ENCODE measurements at places on chromosomes 7 and 10.

DNA sequence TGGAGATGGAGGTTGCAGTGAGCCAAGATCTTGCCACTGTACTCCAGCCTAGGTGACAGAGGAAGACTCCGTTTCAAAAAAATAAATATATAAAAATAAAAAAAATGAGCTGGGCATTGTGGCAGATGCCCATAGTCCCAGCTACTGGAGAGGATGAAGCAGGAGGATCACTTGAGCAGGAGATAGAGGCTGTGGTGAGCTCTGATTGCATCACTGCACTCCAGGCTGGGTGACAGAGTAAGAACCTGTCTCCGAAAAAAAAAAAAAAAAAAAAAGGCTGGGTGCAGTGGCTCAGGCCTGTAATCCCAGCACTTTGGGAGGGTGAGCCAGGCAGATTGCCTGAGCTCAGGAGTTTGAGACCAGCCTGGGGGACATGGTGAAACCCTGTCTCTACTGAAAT lies 11.8 kb downstream of the ZNF487 start:
- no peak for DNase-seq

- DNase-seq, result no peak
Measured at GRCh38 chr7:47119261-47119865, 462.5 kb downstream of the TNS3 start.

DNA sequence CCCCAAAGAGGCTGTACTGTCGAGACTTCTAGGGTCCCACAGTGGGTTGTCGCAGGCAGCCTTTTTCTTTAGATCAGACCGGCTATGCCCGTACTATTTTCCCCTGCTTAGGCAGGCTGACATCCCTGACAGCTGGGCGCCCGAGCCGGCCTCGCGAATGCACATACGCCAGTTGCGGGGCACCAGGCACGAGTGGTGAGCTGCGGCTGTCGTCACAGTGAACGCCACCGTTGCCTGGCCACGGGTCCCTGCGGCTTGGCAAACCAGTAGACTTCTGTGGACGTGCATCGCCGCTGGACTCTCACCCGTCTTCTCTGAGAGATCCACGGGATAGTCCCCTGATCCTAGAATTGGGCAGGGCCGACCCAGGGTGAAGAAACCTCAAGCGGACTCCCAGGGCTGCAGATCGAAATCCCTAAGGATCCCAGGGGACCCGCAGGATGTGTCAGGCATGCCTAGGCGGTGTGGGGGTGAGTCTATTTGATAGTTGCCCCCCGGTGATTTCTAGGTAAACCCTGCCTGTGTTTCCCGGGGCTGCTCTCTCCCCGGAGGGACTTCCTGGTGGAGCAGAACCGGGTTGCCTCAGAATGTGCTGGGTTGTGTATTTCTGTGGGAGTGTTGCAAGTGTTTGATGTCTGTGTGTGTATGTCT lies 33.0 kb upstream of the ZNF273 start:
- DNase-seq, result no peak

- DNase-seq, result no peak
Measured at GRCh38 chr7:102059524-102059923, 227.1 kb upstream of the SH2B2 start.

- DNase-seq, result no peak
Measured at GRCh38 chr10:130558746-130559546, 422.8 kb downstream of the GLRX3 start.

DNA sequence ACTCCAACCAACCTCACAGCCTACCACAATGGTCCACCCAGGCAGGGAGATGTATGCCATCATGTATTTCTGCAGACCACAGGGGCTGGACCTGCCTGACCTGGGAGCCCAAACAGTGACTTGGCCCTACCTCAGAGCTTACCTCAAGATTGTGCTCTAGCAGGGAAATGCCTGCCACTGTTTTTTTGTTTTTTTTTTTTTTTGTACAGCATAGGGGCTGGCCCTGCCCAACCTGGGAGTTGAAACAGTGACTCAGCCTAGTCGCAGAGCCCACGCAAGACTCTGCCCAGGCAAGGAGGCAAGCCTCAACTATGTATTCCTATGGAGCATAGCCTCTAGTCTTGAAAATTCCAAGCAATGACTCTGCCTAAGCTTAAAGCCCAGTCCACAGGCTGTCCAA lies 39.3 kb upstream of the CDK6 start:
- DNase-seq, result no peak

GRCh38 chr10:44009891-44010632 lies 361.4 kb upstream of the ZNF32 start:
- DNase-seq, result no peak

GRCh38 chr10:77544617-77545016 lies 93.0 kb downstream of the KCNMA1 start:
- DNase-seq, result no peak

DNA sequence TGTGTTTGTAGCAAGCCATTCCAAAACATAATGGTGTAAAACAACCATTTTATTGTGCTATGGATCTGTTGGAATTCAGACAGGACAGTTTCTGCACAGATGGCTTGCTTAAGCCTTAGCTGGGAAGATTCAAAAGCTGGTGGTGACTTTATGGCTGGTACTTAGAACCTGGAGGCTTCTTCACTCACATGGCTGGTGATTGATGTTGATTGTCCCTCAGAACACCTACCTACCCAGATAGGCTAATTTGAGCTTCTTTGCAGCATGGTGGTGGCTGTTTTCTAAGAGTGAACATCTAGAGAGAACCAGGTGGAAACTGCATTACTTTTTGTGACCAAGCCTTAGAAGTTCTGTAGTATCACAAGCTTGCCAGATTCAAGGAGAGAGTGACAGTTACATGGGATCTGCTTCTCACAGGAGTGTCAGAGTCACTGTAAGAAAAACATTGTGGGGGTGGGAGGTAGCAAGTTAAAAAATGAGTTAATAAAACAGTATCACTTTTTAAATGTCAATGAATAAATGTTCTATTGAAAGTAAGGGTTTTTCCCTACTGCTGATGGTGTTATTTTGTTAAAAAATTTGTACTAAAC lies 7.1 kb downstream of the R3HCC1L start:
- DNase-seq, result no peak

- DNase-seq, result no peak
Measured at GRCh38 chr7:125195156-125195555, 265.5 kb upstream of the POT1 start.

DNA sequence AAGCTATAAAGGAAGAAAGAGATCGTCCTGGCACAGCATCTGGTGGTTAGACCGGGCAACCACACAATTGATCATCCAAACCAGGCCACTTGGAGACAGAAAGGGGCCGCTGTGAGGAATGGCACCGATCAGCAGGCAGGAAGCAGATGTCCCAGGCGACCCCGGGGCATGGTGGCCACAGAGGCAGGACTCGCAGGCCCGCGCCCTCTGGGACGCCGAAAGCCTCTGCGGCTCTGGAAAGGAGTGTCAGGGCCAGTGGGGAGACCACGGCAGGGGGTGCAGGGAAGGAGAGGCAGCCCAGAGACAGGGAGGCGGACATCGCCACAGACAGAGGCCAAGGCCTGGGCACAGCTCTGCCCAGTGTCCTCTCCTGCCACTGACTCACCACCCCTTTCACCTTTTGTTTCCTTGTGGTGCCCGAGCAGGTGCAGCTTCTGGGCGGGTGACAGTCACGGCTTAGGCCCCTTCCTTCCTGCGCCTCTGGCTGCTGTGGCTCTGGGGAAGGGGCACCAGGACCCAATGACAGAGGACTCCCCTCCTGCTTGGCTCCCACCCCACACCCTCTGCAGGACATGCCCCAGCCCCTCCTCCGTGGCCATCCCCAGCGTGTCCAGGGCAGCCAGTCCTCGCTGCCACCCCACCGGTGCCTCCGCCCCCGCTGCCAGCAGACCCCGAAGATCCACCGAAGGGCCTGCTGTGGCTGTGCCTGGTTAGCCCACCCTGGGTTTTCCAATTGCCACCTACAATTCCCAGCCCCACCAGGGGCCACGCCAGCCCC lies 10.9 kb downstream of the STK32C start:
- DNase-seq, result no peak

GRCh38 chr10:6162589-6163356 lies 40.0 kb upstream of the PFKFB3 start:
- DNase-seq, result no peak

DNA sequence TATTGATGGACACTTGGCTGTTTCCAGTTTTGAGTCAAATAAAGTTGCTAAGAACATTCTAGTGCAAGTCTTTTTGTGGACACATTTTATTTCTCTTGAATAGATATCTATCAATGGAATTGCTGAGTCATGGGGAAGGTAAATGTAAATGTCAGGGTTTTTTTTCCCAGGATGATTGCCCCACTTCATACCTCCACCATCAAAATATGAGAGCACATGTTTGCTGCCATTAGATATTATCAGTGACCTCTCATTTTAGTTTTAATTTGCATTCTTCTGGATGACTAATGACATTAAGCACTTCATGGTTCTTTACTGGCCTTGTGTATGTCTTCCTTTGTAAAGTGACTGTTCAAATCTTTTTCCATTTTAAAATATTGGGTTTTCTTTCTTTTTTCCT lies 45.7 kb downstream of the PAPSS2 start:
- DNase-seq, result no peak

GRCh38 chr10:53990799-53991238 lies 810.2 kb downstream of the PCDH15 start:
- DNase-seq, result no peak

DNA sequence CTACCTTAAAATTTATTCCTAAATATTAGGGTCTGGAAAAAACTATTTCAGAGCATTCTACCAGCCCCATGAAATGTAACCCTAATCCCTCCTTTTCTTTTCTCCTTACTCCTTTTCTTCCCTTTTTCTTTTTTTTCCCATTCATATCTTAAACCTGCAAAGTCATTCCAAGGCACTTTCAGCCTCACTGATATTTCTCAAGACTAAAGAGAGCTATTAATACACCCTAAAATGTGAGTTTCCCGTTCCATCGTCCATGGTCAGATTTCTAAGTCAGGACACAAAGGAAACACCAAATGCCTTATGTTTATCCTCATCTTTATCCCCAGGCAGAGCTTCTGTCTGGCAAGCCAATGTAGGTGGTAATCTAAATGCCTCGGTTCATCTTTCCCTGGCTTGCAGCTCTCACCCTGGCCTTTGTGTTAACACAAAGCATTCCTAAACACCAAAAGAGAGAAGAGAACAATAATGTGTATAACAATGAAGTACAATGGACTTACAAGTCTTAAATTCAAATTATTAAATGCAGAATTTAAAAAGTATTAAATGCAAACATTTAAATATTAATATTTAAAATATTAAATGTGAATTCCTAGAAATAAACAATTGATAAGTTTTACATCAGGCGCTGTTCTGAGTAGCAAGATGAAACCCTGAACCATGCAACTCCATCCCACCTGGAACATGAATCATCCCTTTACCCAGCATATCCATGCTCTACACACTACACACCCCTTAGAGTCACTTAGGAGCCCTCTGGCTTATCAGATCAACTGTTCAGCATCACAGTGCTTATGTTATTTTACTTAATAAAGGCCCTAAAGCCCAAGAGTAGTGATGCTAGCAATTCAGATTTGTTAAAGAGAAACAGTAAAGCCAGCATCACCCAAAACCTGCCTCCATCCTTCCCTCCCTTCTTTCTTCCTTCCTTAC lies 26.8 kb downstream of the MICU1 start:
- no peak for DNase-seq

DNA sequence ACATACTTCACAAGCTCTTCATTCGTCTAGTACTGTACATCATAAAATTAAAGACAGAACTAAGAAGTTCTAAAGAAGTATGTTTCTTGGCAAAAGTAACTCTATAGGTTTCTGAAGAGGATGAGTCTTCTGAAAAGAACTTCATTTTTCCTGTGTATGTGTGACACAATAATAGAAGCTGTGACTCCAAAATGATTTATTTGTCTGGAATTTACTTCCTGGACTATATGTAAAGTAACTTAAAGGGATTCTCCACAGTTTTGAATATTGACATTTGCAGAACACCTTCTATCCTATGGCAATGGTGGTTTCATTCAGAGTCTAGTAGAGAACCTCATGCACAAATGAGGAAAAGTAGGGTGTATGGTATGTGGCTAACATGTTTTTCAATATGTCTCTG lies 19.8 kb upstream of the CLDN12 start:
- no peak for DNase-seq

DNA sequence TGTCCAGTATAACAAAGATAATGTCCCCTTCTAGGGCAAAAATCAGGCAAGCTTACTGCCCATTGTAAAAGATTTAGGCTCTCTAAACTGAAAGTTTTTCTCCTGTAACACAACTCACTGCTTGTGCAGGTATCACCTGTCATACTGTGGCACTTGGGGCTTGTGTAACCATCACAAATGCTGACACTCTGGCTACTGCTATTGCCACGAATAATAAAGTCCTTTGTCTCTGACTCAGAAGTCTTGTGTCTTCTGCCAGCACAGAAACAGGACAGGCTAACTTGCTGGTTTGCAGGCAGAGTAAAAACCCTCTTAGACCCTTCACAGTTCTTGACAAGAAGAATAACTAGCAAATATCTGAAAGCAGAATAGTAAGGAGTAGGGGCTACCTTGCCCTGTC lies 273.9 kb downstream of the RPS24 start:
- DNase-seq, result no peak

GRCh38 chr10:123451618-123452245 lies 214.4 kb upstream of the GPR26 start:
- DNase-seq, result no peak

- DNase-seq, result no peak
Measured at GRCh38 chr10:108445746-108446145, 1281.2 kb upstream of the SORCS1 start.

- DNase-seq, result no peak
Measured at GRCh38 chr7:28955356-28955717, 2.8 kb downstream of the TRIL start.

GRCh38 chr10:9137368-9137767 lies 1082.9 kb downstream of the GATA3 start:
- no peak for DNase-seq

- no peak for DNase-seq
Measured at GRCh38 chr10:129273860-129274259, 193.2 kb upstream of the MGMT start.

DNA sequence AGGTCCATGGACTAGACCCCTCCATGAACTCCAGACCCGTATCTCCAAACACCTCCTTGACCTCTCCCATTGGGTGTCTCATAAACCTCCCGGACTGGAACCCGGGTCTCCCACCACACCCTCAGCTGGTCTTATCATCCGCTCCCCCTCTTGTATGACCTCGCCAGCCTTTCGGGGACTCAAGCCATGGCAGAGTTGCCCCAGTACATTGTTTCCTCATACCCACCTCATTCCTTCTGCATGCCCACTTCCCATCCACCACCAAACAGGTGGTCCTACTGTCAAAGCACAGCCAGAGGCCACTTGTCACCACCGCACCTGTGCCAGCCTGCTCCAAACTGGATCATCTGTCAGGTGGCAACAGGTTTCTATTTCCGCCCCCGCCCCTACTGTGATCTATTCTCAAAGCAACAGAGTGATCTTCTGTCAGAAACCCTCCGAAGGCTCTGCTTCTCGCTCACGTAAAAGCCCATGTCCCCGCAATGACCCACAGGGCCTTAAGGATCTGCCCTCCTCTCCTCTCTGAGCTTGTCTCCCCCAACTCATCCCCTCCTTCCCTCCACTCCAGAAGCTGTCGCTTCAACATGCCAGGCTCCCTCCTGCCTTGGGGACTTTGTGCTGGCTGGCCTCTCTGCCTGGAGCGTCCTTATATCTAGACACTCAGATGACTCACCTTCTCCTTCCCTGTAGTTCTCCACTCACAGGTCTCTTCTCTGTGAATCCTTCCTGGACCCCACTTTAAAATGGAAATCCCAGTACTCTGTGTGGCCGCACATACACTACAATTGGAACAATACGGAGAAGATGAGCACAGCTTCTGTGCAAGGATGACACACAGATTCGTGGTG lies 22.8 kb upstream of the PRKAG2 start:
- DNase-seq, result no peak
